ENCODE measurements at places on chromosomes 11 and 22.

- no peak for DNase-seq
These were observed 20.2 kb upstream of the IFITM3 start for GRCh38 chr11:340539-341512.

GRCh38 chr22:40666151-40666848 lies 13.0 kb upstream of the MCHR1 start:
- peak; percentile 93 for DNase-seq

DNA sequence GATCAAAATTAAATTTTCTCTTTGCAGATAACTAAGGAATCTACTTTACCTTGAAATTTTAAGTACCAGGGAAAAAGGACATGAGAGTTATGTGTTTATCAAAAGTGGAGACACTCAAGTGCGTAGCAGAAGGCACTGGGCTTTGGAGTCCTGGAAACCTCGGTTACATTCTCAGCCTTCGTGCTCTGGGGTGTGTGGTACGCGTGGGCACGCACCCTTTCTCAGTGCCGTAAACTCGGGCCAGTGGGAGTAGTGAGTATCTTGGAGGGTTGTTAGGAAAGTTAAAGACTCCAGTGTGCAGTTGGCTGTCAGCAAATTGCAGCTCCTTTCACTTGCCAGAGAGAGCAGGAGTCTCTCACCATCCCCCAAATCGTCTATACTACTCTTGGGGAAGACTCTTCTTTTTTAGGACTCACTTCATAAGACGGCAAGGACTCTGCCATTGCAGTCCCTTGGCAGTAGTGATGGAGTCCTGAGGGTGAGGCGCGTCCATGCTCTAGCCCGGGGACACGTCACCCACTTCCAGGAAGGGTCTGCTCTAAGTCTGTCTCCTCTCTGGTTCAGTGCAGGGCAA lies 171.8 kb downstream of the TBC1D22A start:
- no peak for DNase-seq

DNA sequence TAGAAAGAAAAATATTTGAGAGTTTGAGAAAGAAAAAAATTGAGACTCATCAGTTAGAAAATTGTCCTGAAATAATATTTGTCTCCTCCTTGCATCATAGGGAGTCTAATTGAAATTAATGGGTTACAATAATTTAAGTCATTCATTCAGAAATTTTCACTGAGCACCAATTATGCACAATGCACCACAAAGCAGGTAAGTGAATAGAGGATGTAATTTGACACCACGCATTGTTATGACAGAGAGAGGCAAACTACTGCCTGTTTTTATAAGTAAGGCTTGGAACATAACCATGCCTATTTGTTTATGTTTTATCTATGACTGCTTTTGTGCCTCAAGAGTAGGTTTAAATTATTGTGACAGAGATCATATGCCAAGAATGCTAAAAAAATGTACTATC lies 537.9 kb upstream of the FAT3 start:
- DNase-seq: peak; percentile 23

DNA sequence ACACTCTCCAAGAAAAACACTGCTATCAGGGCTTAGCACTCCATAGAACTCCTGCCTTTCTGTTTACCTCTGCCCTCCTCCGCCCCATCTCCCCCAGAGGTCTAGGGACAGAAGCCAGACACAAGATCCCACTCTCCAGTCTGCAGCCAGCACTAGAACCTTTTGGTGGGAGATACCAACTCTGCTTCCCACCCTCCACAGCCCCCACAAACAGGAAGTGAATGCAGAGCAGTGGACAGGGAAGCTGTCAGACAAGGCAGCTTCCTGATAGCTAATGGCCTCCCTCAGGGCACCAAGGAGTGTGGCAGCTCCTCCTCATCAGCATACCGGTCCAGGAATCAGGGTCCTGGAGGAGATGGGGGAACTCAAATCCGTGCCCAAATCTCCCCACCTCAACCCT lies 5.1 kb downstream of the SCN4B start:
- no peak for DNase-seq

GRCh38 chr11:30196400-30197206 lies 34.2 kb upstream of the FSHB start:
- DNase-seq: no peak

DNA sequence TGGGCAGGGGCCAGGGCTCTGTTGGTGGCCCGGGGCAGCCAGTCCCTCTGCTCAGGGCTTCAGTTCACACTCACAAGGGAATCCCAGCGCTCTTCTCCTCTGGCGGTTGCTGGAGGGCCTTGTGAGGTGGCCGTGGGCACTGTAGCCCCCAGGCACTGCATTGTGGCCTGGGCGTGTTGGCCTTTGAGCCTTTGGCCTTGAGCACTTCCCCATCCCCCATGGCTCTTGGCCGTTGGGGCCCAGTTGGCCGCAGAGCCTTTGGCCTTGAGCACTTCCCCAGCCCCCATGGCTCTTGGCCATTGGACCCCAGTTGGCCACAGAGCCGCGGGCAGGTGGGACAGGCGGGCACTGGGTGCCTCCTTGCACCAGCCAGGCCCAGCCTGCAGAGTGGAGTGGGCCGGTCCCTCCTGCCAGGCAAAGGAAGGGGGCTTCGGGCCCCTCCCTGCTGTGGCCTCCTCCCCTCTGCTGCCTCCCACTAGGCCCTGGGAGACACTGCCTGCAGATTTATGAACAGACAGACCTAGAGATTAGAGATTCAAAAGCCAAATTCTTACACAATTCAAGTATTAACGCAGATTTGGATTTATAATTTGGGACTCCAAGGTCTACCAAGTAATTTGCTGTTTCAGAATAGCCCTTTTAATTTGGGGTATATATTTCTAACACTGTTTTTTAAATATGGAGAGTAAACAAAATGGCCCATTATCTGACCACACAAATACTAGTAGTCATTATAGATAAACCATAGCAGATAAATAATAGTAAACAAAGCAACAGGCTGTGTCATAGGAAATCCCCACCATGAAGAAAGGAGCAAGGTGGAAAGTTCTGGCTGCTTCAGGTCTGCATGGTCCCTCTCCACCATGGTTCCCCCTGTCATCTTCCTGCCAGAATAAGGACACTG lies 18.2 kb upstream of the TXNRD2 start:
- no peak for DNase-seq

DNA sequence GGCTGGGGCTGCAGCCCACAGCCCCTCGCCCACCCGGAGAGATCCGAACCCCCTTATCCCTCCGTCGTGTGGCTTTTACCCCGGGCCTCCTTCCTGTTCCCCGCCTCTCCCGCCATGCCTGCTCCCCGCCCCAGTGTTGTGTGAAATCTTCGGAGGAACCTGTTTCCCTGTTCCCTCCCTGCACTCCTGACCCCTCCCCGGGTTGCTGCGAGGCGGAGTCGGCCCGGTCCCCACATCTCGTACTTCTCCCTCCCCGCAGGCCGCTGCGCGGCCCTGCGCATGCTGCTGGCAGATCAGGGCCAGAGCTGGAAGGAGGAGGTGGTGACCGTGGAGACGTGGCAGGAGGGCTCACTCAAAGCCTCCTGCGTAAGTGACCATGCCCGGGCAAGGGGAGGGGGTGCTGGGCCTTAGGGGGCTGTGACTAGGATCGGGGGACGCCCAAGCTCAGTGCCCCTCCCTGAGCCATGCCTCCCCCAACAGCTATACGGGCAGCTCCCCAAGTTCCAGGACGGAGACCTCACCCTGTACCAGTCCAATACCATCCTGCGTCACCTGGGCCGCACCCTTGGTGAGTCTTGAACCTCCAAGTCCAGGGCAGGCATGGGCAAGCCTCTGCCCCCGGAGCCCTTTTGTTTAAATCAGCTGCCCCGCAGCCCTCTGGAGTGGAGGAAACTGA lies 731 bp downstream of the GSTP1 start:
- no peak for DNase-seq
